ENCODE measurements at places on chromosomes 7 and 10. TPM values are rescaled to one million over a fixed set of nuclear protein-coding genes. Genes with fewer than 3 reads are reported as not detected.

DNA sequence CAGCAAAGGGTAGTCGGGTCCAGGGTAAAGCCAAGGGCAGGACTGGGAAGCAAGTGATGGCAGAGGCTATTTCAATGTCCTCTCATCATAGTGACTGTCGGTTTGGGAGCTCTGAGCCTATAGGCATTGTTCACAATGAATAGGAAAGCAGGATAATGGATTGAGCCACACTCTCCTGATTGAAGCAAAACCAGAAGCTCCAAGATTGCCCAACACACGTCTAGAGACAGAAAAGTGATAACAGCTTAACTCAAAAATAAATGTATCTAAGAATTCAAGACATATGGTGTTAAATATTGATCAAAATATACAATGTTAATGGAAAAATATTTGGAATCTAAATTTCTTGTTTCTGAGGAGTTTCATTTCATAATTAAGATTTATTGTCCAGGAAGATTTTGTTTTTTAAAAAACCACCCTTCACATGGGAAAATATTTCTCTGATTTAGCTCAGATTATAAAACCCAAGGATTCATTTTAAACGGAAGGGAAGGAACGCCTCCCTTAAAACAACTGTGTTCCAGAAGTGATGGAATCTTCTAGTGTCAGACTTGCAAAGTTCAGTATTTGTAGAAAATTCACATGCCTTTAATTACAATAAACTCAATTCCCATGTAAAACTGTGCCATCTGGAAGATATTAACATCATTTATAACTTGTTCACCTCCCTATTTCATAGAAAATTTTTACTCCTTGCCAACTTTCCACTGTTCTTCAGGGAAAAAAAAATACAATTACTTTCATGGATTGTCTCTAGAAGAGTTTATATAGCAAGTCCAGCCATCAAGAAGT, 54.5 kb downstream of the NRP1 start:
- DNase-seq, result no peak

GRCh38 chr10:75187961-75188426, 22.6 kb upstream of the VDAC2 start:
- DNase-seq, result peak; percentile 85

DNA sequence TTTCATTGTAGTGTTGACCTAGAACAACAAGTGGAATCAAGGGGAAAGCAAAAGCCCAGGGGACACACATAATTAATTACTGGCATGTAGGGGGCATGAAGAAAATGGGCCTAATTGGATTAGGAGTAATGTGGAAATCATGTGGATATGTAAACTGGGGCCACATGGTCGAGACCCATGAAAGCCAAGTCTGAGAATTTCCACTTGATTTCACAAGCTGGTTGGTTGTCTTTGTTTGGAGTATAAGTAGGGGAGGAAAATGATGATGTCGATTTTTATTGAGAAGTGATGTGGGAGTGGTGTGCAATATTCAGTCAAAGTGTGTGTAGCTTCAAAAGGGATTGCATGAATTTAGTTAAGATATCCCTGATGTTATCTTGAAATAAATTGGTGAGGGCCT, 131.8 kb downstream of the LRRC4 start:
- DNase-seq, result no peak

DNA sequence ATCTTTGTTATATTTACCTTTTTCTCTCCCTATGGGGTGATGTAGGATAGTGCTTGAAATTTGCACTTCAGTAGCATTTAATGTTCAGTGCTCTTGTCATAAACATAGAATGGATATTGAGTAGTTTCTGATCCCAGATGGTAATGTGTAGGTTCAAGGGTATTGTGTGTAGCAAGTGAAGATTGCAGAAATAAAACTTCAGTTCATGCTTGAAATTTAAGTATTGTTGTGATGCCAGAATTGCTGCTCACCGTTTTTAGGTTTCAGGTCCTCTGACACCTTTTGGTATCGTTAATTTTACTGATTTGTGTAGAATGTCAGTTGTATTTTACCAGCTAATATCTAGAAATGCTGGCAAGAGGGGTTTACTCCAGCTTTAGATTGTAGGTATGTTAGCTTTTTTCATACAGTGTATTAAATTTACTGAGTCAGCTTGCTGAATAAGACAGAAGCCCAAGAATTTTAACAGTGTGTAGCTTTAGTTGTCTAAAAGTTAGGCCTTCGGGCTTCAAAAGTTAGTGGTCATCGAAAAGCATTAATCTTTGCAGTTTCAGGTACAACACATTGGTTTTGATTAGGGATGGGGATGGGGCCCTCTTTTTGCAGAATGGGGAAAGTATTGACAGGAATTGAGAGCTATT, 1.9 kb downstream of the PTEN start:
- DNase-seq, result no peak

GRCh38 chr7:15684111-15684800, 2.2 kb downstream of the MEOX2 start:
- DNase-seq, result peak; percentile 62

- DNase-seq, result no peak
Measured at GRCh38 chr10:132403511-132404168, 6.6 kb downstream of the PWWP2B start.

DNA sequence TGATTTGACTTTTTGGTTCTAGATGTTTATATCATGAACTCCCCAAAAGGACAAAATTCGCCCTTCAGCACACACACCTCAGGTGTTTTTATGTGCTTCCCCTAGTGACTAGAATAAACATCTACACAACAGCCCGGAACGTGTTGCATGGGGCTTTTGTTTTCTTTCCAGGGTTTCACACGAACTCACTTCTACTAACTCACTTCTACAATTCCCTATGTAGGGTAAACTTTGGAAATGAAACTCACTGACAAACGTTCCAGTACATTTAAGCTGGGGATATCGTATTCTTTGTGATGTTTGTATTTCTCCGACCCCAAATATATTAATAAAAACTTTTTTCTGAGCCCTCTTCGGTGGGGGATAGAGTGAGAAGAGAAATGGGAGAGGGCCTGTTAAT, 1.4 kb downstream of the TRA2A start:
- peak; percentile 73 for DNase-seq

DNA sequence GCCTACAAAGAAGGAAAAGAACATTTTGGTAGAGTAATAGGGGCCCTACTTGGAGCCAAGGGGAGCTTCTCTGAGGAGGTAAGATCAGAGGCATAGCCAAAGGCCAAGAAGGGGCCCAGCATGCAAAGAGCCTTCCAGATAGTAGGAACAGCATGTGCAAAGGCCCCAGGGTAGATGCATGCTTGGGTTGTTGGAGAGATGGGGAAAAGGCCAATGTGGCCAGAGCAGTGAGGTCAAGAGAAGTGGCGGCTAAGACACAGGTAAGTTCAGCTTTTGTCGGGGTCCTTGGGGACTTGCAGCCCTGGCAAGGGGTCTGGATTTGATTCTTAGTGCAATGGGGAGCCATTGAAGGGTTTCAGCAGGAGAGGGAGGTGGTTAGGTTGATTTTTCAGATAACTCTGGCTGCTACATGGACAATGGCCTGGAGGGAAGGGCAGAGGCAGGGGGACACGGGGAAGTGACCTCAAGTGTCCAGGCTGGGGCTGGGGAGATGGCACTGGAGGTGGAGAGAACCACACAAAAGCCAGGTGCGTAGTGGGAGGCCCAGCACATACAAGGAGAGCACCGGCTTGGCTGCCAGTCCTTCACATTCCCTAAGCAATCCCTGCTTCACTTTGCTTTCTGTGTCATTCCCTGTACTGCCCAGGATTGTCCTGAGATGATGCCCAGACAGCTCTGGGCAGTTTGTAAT, 16.5 kb downstream of the GRID1 start:
- no peak for DNase-seq

- DNase-seq, result peak; percentile 12
Measured at GRCh38 chr7:140512317-140513000, 33.2 kb upstream of the MKRN1 start.

The WDR86 gene
- total RNA-seq, result not detected

The ATOH7 gene
- total RNA-seq, result not detected

GRCh38 chr7:150753826-150754603, 16.8 kb downstream of the GIMAP5 start:
- peak; percentile 88 for DNase-seq

The SFTPA1 gene
- not detected for total RNA-seq

GRCh38 chr10:79401015-79401921, 44.2 kb downstream of the ZCCHC24 start:
- no peak for DNase-seq

- no peak for DNase-seq
Measured at GRCh38 chr7:148371280-148371937, 219.2 kb upstream of the C7orf33 start.

DNA sequence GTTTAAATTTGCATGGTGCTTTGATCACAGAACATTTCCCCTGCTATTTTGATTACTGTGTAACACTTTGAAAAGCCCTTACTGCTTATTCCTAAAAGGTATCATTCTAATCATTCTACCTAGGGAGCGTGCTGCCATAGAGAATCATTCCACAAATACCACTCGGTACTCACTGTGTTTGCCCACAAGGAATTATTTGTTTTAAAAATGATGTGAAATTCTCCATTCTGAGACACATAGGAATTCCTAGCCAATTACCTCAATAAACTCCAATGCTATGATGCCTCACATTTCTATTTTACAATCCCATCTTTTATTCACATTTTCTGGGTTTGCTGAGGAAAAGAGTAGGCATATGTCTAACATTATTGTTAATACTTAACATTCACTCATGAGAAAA, 16.2 kb upstream of the TES start:
- DNase-seq, result no peak

DNA sequence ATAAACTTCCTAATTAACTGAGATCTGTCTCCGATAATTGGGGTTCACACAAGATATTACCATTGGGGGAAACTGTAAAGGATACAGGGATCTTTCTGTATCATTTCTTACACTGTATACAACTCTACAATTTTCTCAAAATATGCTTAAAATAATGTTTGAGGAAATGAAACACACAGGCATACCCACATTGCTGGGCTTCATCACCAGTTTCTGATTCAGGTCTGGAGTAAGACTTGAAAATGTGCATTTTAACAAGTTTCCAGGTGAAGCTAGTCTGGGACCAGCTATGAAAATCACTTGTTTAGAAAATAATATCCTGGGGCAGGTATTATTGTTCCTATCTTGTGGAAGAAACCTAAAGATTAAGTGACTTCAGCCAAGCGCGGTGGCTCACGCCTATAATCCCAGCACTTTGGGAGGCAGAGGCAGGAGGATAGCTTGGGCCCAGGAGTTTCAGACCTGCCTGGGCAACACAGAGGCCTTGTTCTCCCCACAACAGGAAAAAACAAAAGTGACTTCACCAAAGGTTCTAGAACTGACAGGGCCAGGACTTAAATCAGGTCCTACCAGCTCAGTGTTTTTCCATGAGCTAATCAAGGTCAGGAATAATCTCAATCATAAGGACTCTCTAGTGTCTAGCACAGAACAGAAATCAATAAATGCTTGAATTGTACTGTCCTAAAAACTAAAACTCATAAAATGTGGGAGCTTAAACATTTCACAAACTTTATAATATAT, 12.6 kb downstream of the TOMM7 start:
- DNase-seq, result no peak

- peak; percentile 24 for DNase-seq
Measured at GRCh38 chr7:51140199-51141164, 176.1 kb downstream of the COBL start.

- no peak for DNase-seq
Measured at GRCh38 chr10:14468023-14468441, 137.3 kb upstream of the FRMD4A start.

DNA sequence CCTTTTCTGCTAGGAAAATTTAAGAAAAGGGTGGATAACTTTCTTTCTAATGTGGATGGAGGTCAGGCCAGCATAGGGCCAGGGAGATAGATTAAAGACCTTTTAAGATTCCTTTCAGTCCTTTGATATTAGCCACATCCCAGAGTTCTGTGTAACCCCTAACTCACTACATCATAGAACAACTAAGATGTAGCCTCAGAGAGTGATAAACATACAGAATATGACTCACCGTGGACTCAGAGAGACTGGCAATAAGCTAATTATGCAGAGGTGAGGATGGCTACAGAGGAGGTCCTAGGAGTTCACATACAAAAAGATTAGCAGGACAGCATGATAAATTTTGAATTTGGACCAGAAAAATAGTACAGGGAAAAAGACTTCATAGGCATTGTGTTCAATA, 141.0 kb downstream of the AOAH start:
- no peak for DNase-seq

All from dermis blood vessel endothelial cell (primary cell).